A172 (cell line): ENCODE measurements at places on chromosomes 12 and 14.

GRCh38 chr12:55818140-55818728 lies 393 bp downstream of the ORMDL2 start:
- no peak for DNase-seq

GRCh38 chr14:100844846-100845245 lies 18.9 kb downstream of the MEG3 start:
- no peak for DNase-seq

- DNase-seq, result peak; percentile 50
These were observed 367.4 kb downstream of the BTG1 start for GRCh38 chr12:91778091-91778832.

- DNase-seq, result no peak
These were observed 13.5 kb upstream of the KRT73 start for GRCh38 chr12:52631676-52632459.

- DNase-seq, result no peak
These were observed 238.0 kb upstream of the FOXN3 start for GRCh38 chr14:89654998-89655397.

DNA sequence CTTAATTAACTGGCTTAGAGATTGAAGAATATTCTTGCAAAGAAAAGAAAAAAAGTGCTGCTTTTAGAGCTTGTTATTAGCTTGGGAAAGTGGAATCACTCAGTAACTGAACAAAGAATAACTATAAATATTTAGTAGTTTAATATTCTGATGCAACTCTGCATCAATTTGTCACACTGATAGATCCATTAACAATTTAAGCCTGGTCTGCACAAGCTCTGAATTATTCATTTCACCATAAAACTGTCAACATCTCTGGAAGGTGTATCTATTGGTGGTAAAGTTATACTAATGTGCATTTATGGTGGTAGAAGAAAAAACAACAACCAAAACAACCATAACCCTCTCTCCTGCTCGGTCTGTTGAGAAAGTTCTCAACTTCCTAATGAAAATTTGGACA lies 38.1 kb upstream of the SLC35F4 start:
- DNase-seq, result no peak

DNA sequence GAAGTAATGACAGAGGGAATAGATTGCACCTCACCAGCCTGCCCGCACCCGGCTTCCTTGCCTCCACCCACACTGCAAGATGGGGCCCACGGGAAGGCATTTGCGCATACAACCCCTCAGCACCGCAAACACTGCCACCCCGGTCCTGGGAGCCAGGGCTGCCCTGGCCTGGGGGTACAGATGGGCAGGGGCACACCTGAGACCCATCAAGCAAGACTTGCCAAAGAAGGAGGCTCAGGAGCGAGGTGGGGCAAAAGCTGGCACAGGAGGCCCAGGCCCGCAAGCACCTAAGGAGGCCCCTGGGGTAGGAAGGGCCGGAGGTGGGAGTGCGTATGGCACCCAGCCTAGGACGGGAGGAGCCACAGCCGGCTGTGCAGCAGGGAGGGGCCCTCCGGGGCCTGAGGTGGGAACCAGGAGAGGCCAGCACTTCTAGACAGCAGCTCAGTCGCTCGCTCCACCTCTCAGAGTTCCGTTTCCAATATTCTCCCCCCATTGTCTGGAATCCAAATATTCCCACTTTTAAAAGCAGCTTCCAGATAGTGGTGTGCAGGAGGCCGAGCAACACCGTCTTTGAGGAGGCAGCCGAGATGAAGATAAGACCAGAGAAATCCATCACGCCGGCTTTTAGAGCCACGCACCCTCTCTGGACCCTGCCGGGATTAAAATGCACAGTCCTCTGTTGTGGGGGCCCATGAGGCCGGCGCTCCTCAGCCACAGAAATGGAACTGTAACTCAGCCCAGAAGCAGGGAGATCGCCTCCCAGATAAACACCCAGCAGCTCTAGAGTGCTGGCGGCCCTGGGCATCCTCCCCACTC lies 12.2 kb upstream of the C14orf180 start:
- DNase-seq, result no peak

DNA sequence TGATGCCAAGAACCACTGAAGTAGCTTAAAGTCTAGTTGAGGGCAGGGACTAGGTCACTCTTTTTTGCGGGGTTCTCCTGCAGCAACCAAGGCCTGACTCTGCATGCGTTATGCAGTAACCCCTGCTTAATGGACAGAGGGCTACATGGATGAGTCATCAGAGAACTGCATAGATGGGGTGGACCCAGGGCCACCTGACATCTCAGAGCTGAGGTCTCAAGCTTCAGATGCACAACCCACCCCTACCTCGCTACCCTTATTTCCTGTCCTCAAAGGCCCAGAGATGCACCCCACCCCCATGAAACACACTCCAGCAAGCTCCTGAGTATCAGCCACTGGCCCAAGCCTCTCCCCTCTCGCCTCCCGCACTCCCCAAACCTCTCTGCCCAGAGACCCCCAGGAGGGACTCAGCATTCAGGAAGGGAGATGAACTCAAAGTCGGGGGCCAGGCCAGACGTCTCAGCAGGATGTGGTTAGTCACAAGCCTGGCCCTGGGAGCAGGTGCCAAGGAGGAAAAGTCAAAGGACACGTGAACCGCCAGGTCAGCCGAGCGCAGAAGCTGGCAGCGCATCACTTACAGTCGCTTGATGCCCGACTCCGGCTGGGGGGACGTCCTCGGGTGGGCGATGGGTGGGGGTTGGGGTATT lies 25.8 kb downstream of the SNRNP35 start:
- peak; percentile 22 for DNase-seq

GRCh38 chr12:110372056-110372425 lies 31.5 kb downstream of the ANAPC7 start:
- no peak for DNase-seq

DNA sequence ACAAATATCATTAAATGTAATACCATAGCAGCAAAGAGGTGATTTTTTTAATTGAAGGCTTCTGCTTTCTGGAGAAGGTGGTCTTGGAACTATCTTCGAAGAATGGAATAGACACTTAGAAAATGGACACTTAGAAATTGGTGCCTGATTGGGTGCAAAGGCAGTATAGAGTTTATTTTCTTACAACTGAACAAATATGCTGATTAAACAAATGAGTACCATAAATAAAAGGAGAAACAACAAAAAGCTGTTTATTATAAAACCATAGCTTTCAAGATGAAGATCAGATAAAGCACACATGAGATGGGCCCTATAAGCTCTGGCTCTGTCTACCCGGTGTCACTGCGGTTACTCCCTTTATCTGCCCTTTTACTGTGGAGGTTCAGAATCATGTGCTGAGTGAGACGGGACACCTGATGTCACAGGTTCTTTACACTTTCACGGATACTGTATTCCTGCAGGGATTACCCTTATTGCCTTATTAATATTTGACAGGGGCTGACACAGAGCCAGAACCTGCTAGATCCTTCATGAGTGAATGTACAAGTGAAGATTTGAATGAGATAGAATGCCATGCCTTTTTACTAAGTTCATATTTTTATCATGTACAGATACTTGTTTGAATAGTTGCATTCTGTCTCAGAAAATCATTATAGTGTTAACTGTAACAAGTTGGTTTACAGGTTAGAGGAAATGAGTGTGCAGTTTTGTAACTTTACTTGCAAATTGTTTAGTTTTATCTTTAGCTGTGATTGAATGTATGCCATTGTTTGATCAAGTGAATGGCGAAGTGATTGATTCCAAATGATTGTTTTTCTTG lies 477.5 kb upstream of the RGS6 start:
- DNase-seq, result no peak

- DNase-seq, result no peak
These were observed 37.4 kb upstream of the PSMA6 start for GRCh38 chr14:35254736-35255135.

DNA sequence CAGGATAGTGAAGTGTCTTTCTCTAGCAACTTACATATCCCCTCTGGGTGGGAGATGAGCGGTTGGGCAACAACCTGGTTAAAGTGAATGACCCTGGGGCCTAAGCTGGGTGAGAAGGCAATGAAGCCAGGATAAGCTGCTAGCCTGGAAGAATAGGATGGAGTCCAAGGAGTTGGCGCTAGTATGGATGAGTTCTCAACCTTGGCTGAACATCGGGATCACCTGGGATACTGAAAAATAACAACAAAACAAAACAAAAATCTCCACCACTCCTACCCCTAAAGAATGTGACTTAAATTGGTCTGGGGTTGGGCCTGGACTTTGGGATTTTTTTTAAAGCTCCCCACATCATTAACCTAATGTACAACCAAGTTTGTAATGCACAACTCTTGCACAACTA lies 4.8 kb upstream of the RPS6KA5 start:
- DNase-seq, result no peak

- peak; percentile 65 for DNase-seq
These were observed 20.6 kb upstream of the ITGA5 start for GRCh38 chr12:54439521-54440255.

DNA sequence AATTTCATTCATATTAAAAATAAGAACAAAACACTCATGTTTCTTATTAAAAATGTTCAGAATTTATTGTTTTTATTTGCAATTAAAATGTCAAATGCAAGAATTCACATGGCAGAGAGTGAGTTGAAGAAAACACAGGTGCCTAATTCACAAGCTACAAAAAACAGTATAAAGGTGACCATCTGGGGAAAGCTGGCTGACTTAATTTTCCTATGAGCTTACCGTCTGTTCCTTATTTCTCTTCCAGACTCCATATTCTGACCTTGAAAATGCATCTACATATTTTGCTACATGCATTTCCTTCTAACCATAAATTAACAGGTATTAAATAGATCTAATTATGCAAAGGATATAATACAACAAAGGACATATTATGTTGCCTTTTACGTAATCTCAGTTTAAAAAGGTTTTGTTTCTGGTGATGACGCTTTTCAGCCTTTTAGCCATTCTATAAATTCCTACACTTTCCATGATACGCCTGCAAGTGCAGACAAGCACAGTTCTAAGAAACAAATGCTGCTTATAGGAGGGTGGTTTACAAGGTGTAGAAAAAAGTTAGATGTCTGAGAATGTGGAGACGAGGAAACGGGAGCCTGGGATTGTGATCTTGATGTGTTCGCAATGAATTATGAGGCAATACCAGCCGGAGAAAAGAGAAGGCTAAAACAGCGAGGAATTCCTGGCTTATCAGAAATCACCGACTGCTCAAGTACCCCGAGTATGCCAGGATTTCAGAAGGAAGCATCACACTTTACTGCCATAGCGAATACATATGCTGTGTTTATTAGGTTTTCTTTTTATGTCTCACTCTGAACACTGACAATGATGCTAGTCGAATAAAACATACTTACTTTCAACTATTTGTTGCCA lies 24.6 kb downstream of the LIN7A start:
- no peak for DNase-seq

DNA sequence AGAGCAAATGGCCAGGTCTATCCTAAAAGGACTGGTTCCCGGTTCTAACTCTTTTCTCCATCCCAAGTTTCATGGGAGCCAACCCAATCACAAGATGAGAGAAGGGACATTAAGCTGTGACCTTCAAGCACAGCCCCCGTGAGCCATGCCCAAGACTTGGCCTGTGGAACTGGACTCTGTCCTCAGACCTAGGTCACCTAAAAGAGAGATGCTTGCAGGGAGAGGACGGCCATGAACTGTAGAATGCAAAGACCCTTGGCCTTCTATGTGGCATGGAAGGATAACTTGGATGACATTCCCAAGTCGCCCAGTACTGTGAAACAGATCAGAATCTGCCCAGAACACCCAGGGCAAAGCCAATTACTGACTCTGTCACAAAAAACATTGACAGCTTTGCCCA lies 263.5 kb downstream of the DPF3 start:
- no peak for DNase-seq

- no peak for DNase-seq
These were observed 48.2 kb downstream of the FOXN3 start for GRCh38 chr14:89368490-89369477.

DNA sequence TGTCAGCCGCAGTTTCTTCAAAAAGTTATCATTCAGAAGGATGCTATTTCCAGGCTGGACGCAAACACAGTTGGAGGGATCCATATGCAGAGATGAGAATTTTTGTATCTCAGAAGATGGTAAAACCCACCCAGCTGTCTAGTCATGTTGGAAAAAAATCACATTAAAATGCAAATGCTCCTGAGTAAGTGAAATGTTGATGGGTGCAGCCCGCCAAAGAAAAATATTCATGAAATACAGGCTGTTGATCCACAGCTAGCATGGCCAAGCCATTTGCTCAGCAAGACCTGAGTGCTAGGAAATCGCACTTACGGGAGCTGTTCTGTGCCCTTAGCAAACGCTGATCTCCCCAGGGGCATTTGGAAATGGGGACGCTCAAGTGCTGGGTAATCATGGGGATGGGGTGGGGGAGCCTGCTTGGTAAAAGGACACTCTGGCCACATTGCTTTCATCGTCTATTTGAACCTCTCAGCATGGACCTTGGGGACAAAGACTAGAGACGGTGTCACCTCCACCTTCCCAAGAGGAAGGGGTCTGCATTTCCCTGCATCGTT lies 25.7 kb downstream of the TUNAR start:
- DNase-seq, result no peak

GRCh38 chr12:121648458-121649028 lies 20.9 kb downstream of the MORN3 start:
- no peak for DNase-seq
